Liver (tissue), 10 donors: ENCODE measurements at places on chromosomes 7 and 10. TPM values are rescaled to one million over a fixed set of nuclear protein-coding genes. Genes with fewer than 3 reads are reported as not detected.

CARD11 gene
- total RNA-seq: 1.3 TPM

AGBL3 gene
- 2.0 TPM for total RNA-seq

GTF2IRD1 gene
- total RNA-seq: 3.3 TPM

PTF1A gene
- total RNA-seq: not detected

ARHGEF35 gene
- 3.6 TPM for total RNA-seq

HMX3 gene
- not detected for total RNA-seq
